ENCODE measurements at places on chromosomes 5 and 9. TPM values are rescaled to one million over a fixed set of nuclear protein-coding genes. Genes with fewer than 3 reads are reported as not detected.

DNA sequence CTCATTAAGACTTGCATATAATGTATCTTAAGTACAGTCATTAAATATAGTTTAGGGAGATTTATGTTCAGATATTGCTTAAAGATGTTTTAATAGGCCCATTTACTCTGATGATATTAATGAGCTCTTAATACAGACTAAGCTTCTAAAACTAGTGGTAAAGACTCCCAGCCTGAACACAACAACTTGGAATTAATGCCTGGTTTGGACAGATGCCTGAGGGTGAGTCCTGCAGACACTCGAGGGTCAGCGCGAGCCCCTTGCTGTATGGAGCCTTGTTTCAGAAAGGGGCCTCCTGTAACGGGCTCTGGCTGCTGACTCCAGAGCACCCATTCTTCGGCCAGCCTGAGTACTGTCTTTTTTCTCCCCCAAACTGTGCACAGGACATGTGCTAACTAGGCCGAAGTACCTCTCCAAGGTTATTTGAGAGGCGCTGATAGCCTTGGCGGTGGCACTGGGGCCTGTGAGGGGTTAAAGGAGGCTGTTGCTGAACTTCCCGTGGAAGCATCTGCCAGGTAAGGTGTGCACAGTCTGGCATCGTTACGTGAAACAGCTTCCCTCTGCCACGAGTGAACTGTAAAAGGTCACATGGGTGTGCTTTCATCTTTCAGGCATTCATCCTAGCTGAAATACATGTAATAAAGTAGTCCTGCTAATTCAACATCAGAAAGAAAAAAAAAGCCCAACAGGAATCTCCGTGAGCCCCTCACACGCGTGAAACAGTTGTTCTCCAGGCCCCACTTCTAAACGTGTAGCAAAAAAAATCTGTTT lies 113.4 kb downstream of the MVB12B start:
- DNase-seq: peak; percentile 17

- no peak for DNase-seq
Measured at GRCh38 chr5:73424556-73424977, 24.0 kb downstream of the FOXD1 start.

- DNase-seq: peak; percentile 29
Measured at GRCh38 chr9:90642570-90643539, at the start of gene DIRAS2. TSS of gene DIRAS2 (minus strand) at chr9:90642824. CDS start at chr9:90613827, 28,997 bp downstream.

DNA sequence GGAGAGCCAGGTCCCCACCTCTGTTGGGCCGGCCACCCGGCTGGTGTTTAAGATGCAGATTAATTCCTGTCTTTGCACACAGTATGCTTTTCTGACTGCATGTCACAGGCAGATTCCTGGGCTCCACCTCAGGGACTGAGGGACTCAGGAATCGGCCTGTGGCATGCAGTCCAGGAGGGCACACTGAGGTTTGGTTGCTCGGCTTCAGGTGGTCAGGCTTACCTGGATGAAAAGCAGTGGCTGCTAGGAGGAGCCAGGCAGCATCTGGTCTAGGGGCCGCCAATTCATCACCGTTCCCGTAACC lies 1.1 kb downstream of the WDR5 start:
- no peak for DNase-seq

DNA sequence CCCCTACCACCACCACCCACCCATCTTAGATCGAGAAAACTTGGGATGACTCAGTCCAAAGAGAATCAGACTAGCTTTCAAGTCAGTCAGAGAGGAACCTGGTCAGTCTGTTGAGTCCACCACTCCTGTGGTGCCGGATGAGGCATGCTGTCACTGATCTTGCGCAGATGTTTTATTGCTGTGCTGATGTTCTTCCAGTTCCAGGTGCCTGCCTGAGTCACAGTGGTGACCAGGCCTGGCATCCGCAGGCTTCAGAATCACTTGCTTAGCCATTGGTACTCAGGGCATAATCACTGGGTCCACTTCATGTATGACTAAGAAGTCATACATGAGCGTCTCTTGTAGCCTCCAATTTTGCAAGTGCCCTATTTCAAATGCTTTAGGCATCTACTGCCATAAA lies 114.1 kb downstream of the MUSK start:
- DNase-seq: no peak

- no peak for DNase-seq
Measured at GRCh38 chr5:6856653-6857052, 143.4 kb downstream of the TENT4A start.

The FIBCD1 gene
- 0.16 TPM for total RNA-seq

DNA sequence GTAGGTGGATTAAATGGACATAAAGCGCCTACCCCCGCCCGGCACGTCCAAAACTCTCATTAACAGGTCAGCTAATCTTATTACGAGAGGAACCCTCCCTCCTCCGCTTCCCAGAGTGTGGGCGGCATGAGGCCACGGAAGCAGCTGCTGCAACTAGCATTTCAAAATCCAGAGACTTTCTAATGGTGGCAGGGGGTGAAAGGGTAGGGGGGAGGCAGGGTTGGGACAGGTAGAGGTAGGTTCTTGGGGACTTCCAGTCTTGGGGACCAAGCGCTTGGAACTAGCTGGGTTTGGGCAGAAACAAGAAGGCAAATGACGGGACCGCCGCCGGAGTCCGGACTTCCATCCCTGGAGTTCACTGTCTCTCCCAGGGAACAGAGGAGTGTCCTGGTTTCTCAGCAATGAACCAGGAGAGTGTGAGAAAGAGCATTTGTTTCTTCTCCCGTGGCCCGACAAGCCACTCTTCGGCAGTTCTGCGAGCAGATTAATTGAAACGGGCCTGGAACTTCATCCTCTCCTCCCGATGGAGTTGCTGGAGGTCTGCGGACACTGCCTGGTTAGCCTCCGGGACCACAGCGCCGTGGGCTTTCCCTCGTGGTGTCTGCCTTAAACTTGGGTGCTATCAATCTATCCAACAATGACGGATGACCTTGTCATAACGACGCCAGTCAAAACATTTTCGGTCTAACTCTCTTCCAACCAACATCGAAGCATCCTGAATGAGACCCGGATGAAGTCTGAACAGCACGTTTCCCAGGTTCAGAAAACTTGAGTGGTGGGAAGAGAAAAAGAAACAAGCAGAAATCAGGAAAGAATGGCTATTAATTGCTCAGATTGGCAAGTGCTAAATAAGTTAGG lies 1.6 kb upstream of the PRDM6 start:
- no peak for DNase-seq

DNA sequence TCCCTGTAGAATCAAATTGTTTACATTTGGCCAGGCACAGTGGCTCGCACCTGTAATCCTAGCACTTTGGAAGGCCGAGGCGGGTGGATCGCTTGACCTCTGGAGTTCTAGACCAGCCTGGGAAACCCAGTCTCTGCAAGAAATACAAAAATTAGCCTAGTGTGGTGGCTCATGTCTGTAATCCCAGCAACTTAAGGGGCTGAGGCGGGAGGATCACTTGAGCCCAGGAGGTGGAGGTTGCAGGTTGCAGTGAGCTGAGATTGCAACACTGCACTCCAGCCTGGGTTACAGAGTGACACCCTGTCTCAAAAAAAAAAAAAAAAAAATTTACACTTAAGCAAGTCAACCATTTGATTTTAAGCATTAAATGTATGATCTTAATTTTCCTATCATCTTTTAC lies 17.5 kb upstream of the IQGAP2 start:
- DNase-seq: no peak

The TRAF1 gene
- 4.5 TPM for total RNA-seq

DNA sequence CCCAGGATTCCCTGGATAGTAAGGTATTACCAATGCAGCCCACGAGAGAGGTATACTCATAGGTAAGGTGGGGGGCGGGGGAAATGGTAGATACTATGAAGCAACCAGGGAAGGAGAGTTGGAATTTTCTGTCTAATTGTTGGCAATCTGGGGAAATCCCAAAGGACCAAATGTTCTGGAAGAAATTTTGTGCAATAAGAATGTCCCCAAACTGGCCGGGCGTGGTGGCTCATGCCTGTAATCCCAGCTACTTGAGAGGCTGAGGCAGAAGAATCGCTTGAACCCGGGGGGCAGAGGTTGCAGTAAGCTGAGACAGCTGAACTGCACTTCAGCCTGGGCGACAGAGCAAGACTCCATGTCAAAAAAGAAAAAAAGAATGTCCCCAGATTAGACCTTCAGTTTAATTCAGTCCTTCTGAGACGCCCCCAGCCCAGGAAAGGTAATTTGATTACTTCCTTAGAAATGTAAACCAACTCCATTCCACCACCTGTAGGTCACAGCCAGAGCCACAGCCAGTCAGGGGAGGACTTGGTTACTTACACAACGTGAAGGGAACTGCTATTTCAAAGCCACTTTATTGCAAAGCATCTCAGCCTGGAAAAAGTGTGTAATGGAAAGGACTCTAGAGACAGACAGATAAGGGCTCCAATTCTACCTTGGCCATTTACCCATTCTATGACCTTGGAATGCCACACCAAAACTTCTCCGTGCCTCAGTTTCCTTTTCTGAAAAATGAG lies 50.0 kb upstream of the KLF4 start:
- no peak for DNase-seq

- DNase-seq: no peak
Measured at GRCh38 chr9:81474125-81474524, 215.2 kb downstream of the TLE1 start.

DNA sequence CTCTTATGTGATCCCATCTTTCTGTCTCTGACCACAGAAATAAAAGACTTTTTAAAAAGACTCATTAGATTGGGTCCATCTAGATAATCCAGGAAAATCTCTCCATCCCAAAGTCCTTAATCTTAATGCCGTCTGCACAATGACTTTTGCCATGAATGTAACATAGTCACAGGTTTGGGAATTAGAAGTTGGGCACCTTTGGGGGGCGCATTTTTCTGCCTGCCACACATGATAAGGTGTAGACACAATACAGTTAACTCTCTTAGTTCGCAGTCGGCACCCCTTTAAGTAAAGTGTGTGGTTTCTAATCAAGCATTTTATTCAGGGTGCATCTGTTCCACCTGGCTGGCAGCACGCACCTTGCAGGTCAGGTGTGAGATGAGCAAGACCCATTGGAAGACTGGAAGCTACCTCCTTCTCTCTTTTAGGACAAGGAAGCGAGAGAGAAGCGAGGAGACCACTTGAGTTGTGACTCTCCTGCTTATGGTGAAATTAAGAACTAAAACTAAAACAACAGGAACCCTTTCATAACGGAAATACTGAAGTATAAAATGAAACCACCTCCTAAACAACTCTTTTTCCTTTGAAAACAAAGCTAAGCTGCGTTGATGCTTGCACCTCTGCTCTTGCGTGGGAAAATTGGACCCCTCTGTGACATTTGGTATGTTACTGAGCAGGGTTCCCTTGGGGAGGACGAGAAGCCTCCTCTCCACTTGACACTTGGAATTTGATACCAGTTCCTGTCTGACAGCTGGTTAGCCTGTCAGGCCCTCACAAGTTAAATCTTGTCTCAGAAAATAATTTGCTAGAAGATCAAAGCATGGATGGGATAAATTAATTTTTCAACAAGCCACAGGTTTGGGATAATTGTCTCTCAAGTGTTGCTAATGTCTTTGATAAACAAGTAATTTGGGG lies 304.6 kb upstream of the DMRT1 start:
- DNase-seq: no peak

Measured in urinary bladder (tissue), 4 donors.